GM12878 (cell line): ENCODE measurements at places on chromosomes 5 and 9. TPM values are rescaled to one million over a fixed set of nuclear protein-coding genes. Genes with fewer than 3 reads are reported as not detected.

GRCh38 chr9:99192786-99193465, 28.8 kb downstream of the ALG2 start:
- DNase-seq = no peak

GBGT1 gene
- polyA plus RNA-seq = 0.28 and 0.42 TPM in 2 replicates

RLN2 gene
- polyA plus RNA-seq = 8.2 and 8.3 TPM in 2 replicates

GRCh38 chr9:122929796-122930354, 1.4 kb downstream of the ZBTB26 start:
- no peak for DNase-seq

TAF11L10 gene
- polyA plus RNA-seq = not detected in 2 replicates

NACC2 gene
- 0.99 and 2.7 TPM in 2 replicates for polyA plus RNA-seq

DNA sequence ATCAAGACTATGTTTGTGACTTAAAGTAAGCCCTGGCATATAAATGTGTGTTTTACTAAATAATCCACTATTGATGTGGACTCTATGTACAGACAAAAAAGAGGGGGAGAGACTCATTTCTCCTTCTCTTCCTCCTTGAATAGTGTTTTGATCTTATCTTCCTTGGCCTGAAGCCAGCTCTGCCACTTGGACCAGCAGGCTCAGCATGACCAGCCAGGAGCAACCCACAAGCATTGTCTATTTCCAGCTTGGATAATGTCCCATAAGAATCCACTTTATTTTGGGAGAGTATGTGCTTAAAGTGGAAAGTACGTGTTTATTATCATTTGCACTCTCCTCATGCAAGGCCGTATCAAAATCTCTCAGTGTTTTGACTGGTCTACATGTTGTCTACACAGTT, 23.8 kb upstream of the SLC46A2 start:
- no peak for DNase-seq

GRCh38 chr5:78726571-78726970, 78.0 kb upstream of the LHFPL2 start:
- no peak for DNase-seq

- DNase-seq = no peak
Measured at GRCh38 chr9:108325406-108325805, 530.4 kb downstream of the ACTL7B start.

DNA sequence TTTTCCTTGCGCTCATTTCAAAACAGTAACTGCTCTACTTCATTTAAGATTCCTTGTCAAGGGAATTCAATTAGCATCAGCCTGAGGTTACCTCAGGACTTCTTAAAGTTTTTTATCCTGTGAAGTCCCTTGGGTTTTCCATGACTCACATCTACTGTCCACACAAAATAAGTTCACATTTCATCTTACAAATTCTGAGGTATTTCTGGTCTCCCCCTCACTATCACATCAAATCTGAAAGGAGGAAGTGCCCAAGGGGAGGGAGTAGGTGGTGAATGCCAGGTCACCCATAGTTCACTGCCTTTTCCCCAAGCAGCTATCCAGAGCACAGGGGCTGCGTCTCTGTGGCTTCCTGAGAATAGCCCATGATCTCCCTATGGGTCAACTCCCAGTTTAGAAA, 227.1 kb upstream of the NREP start:
- no peak for DNase-seq

GRCh38 chr5:15472116-15472515, 27.9 kb upstream of the FBXL7 start:
- no peak for DNase-seq

DNA sequence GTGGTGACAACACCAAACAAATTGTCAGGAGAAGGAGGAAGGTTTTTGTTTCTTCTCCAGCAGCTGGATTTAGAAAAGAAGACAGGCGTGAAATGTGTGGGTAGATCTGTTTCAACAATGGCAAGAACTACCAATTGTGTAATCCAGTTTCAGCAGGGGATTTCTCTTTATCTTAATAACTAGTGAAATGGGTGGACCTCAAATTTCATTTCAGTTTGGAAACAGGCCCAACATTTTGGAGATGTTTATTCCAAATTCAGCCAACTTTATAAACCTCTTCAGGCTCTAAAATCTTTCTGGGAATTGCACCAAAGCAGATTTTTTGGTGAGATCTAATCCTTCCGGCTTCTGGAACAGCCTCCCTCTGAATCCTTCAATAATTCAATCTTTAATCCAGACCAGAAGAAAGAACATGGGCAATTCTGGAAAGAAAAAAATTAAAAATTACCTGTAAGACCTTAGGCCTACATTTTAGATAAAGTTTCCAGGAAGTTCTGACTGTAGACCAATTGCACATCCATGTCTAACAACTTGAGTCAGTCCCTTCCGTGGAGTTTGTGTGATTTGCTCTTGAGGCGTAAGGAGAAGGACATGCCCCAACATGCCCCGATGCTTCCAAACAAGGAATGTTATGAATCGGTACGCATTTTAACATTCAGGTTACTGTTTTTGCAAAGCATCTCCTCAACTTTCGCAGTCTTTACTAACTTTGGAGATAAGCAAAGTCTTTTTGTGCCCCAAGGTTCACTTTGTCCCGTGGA, 423.6 kb downstream of the IRX1 start:
- no peak for DNase-seq

DNA sequence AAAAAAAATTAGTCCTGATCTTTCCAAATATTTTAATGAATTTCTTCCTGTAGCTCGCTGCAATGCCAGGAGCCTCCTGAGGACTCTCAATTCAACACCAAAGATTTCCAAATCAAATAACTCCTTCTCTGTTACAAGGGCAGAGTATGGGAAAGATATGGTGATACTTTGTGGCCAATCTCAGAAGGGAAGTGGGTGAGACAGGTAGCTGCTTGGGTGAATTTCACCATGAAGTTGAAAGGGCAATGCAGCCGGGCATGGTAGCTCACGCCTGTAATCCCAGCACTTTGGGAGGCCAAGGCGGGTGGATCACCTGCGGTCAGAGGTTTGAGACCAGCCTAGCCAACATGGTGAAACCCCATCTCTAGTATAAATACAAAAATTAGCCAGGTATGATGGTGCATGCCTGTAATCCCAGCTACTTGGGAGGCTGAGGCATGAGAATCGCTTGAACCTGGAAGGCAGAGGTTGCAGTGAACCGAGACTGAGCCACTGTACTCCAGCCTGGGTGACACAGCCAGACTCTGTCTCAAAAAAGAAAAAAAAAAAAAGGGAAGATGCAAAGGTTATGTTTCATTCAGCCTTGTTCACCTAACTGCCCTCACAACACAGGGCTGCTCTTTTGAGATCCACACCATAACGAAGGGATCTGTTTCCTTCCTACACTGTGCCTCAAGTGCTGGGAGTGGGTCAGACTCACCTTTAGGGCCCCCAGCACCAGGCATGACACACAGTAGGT, 58.6 kb downstream of the PTPN3 start:
- no peak for DNase-seq

GRCh38 chr5:74095871-74096270, 469.9 kb downstream of the ARHGEF28 start:
- no peak for DNase-seq

GRCh38 chr9:97293207-97293721, 14.2 kb upstream of the CCDC180 start:
- DNase-seq = no peak

DNA sequence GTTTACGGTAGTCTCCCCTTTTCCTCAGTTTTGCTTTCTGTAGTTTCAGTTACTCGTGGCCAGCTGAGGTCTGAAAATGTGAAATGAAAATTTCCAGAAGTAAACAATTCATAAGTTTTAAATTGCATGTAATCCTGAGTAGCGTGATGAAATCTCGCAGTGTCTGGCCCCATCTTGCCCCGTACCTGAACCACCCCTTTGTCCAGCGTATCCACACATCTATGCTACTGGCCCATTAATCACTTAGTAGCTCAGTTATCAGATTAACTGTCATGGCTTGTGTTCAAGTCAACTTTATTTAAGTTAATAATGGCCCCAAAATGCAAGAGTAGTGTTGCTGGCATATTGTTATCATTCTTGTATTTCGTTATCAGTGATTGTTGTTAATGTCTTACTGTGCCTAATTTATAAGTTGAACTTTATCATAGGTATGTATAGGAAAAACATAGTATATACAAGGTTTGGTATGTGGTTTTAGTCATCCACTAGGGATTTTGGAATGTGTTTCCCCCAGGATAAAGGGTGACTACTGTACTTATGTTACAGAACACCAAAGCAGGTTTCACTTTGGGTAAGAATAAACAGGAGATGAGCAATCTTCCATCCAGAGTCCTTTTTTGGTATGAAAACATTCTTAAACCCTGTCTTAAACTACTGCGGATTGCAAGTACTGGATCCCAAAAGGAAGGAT, 118.4 kb upstream of the KCNN2 start:
- DNase-seq = no peak

- no peak for DNase-seq
Measured at GRCh38 chr9:26331223-26331622, 561.4 kb downstream of the CAAP1 start.

- no peak for DNase-seq
Measured at GRCh38 chr9:100057624-100058023, 41.2 kb downstream of the ERP44 start.

UBE2QL1 gene
- polyA plus RNA-seq = not detected in 2 replicates

DNA sequence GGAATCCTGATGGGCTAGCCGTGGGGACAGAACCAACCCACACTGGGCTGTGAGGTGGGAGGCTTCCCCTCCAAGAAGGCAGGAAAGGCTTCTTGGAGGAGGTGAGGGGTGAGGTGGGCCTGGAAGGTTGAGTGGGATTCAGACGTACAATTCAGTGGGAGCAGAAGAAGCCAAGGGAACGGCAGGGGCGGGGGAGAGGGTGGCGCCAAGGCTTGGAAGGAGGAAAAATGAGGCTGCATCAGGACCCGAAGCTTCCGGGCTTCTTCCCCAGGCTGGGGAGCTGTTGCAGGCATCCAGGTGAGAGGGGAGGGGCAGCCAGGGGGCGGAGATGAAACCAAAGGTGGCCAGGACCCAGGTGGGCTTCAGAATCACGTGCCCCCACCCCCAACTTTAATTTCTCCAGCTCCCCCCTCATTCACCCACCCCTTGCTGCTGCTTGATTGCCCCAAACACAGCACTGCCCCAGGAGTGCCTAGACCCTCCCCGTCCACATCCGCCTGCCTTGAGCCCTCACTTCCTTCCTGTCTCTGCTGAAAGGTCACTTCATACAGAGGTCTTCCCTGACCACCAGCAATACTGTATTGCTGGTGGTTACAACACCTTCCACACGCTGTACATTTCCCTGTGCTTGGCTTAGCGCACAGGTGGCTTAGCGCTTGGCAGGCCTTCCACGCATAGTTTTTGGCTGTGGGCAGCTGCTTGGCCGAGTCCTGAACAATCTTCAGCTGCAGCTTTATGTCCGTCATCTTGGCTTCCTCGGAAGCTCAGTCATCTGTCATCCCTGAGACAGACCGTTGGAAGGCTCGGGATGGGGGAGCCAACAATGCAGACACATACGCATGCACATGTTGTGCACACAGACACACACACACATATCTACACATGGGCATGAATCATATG, 193.5 kb downstream of the RGS3 start:
- no peak for DNase-seq

DNA sequence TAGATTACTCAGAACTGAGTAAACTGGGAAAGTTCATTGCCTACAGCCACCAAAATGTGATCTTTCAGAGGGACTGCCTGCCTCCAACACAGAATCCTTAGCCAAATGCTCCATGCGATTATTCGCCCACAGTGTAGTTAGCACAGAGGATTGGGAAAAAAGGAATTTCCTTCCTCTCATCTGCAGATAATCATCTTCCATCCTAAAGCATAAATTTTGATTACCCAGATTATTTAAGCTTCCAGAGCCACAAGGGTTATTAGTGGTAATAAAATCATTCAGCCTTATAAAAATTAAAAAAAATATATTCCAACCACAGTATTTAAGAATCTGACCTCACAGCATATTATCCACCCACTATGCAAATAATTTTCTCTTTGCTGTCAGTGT, 285.3 kb upstream of the GRAMD2B start:
- no peak for DNase-seq

DNA sequence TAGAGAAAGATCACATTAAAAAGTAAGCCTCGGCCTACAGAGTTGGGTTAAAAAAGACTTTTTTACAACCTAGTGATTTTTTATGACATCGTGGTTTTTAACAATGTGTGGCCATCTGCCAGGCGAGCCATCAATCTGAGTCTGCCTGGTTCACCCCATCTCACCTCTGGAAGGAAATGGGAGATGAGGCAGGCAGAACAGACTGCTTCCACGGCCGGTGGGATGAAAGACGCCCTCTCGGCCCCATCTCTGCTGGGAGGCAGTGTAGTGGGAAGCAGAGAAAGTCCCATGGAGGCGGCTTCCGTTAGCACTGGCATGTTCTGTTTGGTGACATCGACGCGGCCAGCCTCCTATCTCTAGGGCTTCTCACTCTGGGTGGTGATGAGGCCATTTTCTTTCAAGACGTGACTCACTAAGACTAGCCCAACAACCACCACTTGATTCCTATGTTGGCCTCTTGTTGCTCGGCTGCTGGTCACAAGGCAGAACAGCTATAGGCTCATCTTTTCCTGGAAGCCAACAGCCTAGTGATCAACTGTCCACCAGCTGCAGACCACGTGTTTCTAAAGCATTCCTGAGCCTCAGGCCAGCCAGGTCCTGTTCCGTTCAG, 132.4 kb upstream of the OTULINL start:
- no peak for DNase-seq
